Gastrocnemius medialis (tissue), 4 donors: ENCODE measurements at places on chromosomes 5 and 9. TPM values are rescaled to one million over a fixed set of nuclear protein-coding genes. Genes with fewer than 3 reads are reported as not detected.

The CA9 gene
- not detected for total RNA-seq

- DNase-seq: no peak
- no peak overlapping the region for H3K27ac ChIP-seq
- H3K36me3 ChIP-seq: no peaks in the 10 kb centered on the region
- H3K4me3 ChIP-seq: no peak overlapping the region
- peaks cover 18% of the 10 kb centered on the region for H3K4me1 ChIP-seq
Measured at GRCh38 chr9:92665836-92666235, 4.1 kb downstream of the IPPK start.

DNA sequence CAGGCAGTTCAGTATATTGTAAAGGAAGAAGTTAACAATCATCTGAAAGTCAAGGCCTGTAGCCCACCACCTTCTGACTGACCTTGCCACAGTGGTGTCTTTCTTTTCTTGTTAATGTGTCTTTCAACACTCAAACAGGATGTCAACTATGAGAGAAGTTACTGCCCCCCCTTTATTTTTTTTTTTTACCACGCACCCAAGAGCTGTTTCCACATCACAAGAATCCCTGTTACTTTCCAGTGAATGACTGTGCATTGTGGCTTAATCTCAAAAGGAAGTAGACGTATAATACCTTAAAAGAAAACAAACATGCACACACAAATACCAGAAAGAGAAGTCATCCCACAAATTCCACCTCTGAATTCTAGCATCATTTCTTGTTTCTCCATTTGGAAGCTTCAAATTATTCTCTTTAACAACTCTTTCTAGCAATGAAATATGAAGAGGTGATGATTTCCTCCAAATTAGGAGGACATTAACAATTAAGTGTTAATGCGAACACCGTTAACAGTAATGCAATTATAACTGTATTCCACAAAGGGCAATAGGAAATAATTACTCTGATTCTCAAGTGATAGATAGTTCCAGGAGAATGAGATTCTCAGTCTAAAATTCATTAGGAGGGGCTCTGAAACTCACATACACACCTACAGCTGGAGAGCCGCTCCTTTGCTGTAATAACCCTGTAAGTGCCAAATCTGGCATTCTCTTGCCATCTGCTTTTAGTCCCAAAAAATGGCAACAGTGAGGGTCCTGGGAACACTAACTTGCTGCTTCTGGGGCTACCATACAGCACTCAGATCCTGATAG, 201.0 kb downstream of the EFNA5 start:
- H3K27ac ChIP-seq: no peak overlapping the region
- no peaks in the 10 kb centered on the region for H3K27me3 ChIP-seq
- no peak overlapping the region for H3K4me3 ChIP-seq
- DNase-seq: no peak
- H3K4me1 ChIP-seq: no peaks in the 10 kb centered on the region
- no peaks in the 10 kb centered on the region for H3K36me3 ChIP-seq

GRCh38 chr5:111929867-111930266, 172.9 kb upstream of the NREP start:
- H3K36me3 ChIP-seq: no peaks in the 10 kb centered on the region
- peaks cover 2% of the 10 kb centered on the region for H3K4me1 ChIP-seq
- H3K4me3 ChIP-seq: no peak overlapping the region
- DNase-seq: no peak
- no peaks in the 10 kb centered on the region for H3K27me3 ChIP-seq

DNA sequence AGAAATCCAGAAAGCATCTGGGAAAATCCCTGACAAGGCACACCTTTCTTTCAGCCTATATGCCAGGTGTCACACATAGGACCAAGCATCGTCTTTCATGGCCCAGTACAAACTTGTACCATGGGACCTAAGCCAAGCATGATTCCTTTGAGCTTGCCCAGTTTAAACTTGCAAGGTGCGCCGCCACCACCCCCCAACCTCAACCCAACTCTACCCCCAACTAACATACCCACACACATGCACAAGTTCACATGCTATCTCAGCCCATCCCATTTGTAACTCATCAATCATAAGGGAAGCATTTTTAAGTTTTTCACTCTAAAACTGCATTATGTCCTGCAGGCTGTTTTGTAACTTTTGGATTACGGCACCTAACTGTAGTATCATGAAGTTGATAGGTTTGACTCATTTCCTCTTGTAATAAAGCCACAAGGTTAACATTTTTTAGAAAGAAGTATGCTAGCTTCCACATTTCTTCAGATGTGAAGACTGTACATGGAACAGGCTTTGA, 145.9 kb upstream of the FST start:
- no peak overlapping the region for H3K27ac ChIP-seq
- no peaks in the 10 kb centered on the region for H3K27me3 ChIP-seq
- no peaks in the 10 kb centered on the region for H3K36me3 ChIP-seq

DNA sequence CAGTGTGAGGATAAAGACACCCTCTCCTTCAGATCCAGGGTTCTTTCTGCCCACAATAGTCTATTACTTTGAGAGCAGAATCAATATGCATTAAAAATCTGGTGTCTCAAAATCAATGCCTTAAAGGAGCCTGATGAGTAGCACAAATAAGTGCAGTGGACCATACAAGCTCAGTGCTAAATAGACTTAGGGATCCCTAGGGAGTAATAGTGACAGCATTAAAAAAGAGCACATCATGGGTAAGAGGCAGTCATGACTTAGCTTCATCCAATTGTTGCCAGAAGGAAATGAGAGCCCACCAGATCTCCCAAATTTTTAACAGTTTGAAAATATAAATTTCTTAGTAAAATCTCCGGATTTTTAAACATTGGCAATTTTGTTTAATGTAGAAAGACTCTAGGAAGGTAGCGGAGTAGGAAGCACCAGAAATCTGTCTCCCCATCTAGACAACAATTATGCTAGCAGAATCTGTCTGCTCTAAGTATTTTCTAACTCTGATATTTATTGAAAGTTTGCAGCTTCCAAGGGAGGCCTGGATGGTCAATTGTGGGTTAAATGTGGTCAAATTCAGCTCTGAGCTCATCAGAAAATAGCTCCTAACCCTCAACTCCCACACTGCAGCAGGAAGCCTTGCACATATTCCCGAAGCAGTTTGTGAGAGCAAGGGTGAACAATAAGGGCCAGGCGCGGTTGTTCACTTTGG, 443.9 kb downstream of the TLE1 start:
- no peaks in the 10 kb centered on the region for H3K4me1 ChIP-seq
- no peak for DNase-seq
- no peaks in the 10 kb centered on the region for H3K27me3 ChIP-seq
- no peak overlapping the region for H3K27ac ChIP-seq
